Karpas-422 (cell line): ENCODE measurements at places on chromosomes 5 and 9.

DNA sequence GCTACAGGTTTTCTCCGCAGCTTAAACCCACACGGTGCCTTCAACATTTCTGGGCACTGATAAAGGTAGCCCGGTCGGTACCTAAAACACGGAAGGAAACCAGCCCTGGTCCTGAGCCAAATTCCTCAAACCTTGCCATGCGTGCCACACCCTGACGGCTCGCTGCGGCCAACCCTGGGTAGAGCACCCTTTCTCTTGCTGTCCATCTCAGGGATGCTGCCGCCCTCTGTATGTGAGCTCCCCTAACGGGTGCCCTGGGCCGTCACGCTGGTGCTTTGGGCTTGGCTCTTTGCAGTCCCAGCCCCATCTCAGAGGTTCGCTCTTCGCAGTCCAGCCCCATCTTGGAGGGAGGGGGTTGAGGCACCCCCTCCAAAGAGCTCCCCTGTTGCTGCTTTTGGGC, 43.9 kb downstream of the PNPLA7 start:
- no peak for DNase-seq

- no peak for DNase-seq
These were observed 65.7 kb downstream of the IQGAP2 start for GRCh38 chr5:76468635-76469425.

DNA sequence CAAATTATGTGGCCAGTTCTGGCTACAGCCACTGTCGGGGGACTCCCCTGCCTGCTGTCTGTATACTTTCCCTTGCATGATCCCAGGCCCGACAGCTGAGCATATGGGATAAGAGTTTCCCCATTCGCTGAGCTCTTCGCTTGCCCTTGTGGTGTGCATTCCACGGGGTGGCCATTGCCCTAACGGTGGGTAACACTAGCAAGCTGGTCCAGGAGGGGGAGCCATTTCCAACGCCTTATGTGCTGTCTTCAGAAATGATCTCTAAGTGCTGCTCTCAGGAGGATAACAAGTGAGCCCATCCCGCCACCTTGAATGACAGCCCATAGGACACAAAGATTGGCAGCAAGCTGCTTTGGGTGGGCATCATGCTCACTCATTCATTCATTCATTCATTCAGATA, 190.9 kb downstream of the FSTL4 start:
- DNase-seq: peak; percentile 76

- DNase-seq: no peak
These were observed 615.0 kb upstream of the CHD1 start for GRCh38 chr5:99543841-99544240.

- DNase-seq: no peak
These were observed 5.1 kb downstream of the PAIP1 start for GRCh38 chr5:43551731-43552130.

DNA sequence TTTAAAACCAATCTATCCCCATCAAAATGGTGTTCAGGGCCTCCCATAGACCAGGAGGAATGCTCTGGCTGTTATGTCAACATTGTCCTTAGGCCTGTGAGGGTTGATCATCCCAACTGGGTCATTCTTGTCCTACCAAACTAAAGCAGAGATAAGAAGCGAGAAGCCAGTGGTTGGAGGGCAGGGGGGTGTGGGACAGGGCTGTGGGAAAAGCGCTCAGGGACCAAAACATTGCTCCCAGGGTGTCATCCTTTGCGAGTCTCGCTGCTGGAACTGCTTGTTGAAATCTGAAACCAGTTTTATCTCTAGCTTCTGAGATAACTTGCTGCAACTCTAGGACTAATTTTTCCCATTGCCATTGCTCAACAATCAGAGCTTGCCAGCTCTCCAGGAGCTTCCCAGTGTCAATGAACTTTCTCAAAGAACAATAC, 48.1 kb downstream of the SPATA31C2 start:
- no peak for DNase-seq

- no peak for DNase-seq
These were observed 267.6 kb downstream of the KCTD16 start for GRCh38 chr5:144438237-144438636.

- no peak for DNase-seq
These were observed 41.9 kb downstream of the SLC22A5 start for GRCh38 chr5:132411304-132412013.
